ENCODE measurements at places on chromosomes 11 and 22. TPM values are rescaled to one million over a fixed set of nuclear protein-coding genes. Genes with fewer than 3 reads are reported as not detected.

GRCh38 chr11:108857382-108857781 lies 192.5 kb downstream of the DDX10 start:
- H3K27ac ChIP-seq, result no peak overlapping the region
- no peak for DNase-seq
- no peak overlapping the region for H3K4me3 ChIP-seq
- H3K36me3 ChIP-seq, result no peaks in the 10 kb centered on the region
- peaks cover 13% of the 10 kb centered on the region for H3K4me1 ChIP-seq

DNA sequence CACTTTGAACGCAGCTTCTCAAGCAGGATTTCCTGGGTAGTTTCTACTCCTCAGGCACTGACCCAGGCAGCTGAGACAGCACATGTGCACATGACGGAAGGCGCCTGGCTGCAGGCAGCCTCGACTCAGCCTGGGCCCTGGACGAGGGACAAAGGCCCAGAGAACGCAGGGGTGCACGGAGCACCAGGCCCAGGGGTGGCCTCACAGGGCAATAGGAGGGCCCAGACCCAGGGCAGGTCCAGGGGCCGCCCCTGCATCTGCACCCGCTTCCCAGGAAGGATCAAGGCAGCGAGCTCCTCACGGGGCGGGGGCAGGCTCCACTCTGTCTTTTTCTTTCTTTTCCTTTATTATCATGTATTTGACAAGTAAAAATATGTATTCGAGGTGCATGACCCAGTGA lies 208.4 kb downstream of the BRD1 start:
- no peaks in the 10 kb centered on the region for H3K36me3 ChIP-seq
- H3K27me3 ChIP-seq, result no peaks in the 10 kb centered on the region
- no peak for DNase-seq

GRCh38 chr11:73383249-73384124 lies 7.3 kb downstream of the RELT start:
- no peaks in the 10 kb centered on the region for H3K36me3 ChIP-seq
- H3K4me3 ChIP-seq, result no peak overlapping the region
- no peak overlapping the region for H3K27ac ChIP-seq
- H3K27me3 ChIP-seq, result no peaks in the 10 kb centered on the region

The LRFN4 gene
- total RNA-seq, result 5.1 TPM

GRCh38 chr11:131691181-131692041 lies 321.0 kb downstream of the NTM start:
- DNase-seq, result no peak
- H3K36me3 ChIP-seq, result no peaks in the 10 kb centered on the region
- no peaks in the 10 kb centered on the region for H3K4me1 ChIP-seq
- no peak overlapping the region for H3K4me3 ChIP-seq
- H3K27ac ChIP-seq, result no peak overlapping the region

DNA sequence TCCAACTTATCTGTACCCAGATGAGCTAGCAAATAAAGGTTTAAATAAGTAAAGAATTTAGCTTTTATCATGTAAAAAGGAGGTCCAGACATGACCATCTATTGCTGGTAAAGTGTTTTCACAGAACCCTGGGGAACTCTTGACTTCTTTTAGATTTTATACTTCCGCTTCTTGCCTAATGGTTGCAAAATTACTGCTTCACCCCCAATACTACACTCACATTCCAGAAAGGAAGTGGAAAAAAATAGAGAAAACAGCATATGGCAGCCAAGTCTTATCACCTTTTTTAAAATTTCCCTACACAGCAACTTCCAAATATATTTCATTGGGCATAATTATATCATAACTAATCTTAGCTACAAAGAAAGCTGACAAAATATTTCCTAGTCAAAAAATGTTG lies 12.1 kb downstream of the BBOX1 start:
- H3K27me3 ChIP-seq, result no peaks in the 10 kb centered on the region
- H3K4me1 ChIP-seq, result no peaks in the 10 kb centered on the region
- H3K4me3 ChIP-seq, result no peak overlapping the region
- no peaks in the 10 kb centered on the region for H3K36me3 ChIP-seq
- no peak for DNase-seq
- H3K27ac ChIP-seq, result no peak overlapping the region

The GSTT2 gene
- not detected for total RNA-seq

- no peaks in the 10 kb centered on the region for H3K4me1 ChIP-seq
- H3K36me3 ChIP-seq, result no peaks in the 10 kb centered on the region
- H3K27ac ChIP-seq, result no peak overlapping the region
- H3K4me3 ChIP-seq, result no peak overlapping the region
- peak; percentile 11 for DNase-seq
- H3K27me3 ChIP-seq, result no peaks in the 10 kb centered on the region
Measured at GRCh38 chr11:9972989-9973388, 309.1 kb downstream of the SWAP70 start.

The INSC gene
- 0.35 TPM for total RNA-seq

DNA sequence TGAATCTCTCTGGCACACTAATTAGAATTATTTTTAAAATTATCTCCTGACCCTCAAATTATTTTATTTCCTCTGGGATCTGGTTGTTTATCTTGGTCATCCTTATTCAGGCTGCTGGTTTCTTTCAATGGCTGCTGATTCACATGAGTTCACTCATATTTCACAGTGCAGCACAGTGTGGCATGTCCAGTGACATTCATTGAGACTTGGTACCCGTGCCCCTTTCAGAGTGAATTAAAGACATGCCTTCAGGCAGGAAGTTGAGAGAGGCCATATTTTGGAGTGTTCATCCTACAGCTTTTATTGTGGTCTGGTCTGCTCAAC lies 13.5 kb downstream of the DCPS start:
- H3K27ac ChIP-seq, result peak overlapping the region; percentile 30
- H3K4me3 ChIP-seq, result no peak overlapping the region
- H3K27me3 ChIP-seq, result no peaks in the 10 kb centered on the region
- peaks cover 26% of the 10 kb centered on the region for H3K4me1 ChIP-seq

The PATE4 gene
- not detected for total RNA-seq

The MRGPRX4 gene
- total RNA-seq, result not detected

The OR2AG2 gene
- total RNA-seq, result not detected

GRCh38 chr11:112223121-112223520 lies 3.1 kb upstream of the PTS start:
- H3K27ac ChIP-seq, result no peak overlapping the region
- H3K4me1 ChIP-seq, result peaks cover 14% of the 10 kb centered on the region
- H3K27me3 ChIP-seq, result no peaks in the 10 kb centered on the region
- no peaks in the 10 kb centered on the region for H3K36me3 ChIP-seq
- H3K4me3 ChIP-seq, result no peak overlapping the region
- DNase-seq, result no peak

The ELFN2 gene
- total RNA-seq, result 0.55 TPM

- no peak for DNase-seq
- H3K36me3 ChIP-seq, result no peaks in the 10 kb centered on the region
- no peak overlapping the region for H3K4me3 ChIP-seq
- no peaks in the 10 kb centered on the region for H3K4me1 ChIP-seq
Measured at GRCh38 chr22:27651486-27651885, 150.1 kb downstream of the MN1 start.

The VPREB3 gene
- total RNA-seq, result not detected

The CLMP gene
- 0.55 TPM for total RNA-seq

The EFCAB6 gene
- total RNA-seq, result 0.91 TPM

DNA sequence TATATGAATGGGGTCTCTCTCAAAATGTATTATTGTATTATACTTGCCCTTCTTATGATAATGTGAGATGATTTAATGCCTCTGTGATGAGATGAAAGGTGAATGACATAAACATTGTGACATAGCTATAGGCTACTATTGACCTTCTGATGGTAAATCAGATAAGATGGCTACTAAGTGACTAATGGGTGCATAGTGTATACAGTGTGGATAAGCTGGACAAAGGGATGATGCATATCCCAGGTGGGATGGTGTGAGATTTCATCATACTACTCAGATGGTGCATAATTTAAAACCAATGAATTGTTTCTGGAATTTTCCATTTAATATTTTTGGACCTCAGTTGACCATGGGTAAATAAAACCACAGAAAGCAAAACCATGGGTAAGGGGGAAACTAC lies 243.5 kb downstream of the SBF2 start:
- DNase-seq, result no peak
- no peak overlapping the region for H3K27ac ChIP-seq
- H3K4me1 ChIP-seq, result no peaks in the 10 kb centered on the region
- no peak overlapping the region for H3K4me3 ChIP-seq
- H3K36me3 ChIP-seq, result no peaks in the 10 kb centered on the region
- H3K27me3 ChIP-seq, result no peaks in the 10 kb centered on the region

DNA sequence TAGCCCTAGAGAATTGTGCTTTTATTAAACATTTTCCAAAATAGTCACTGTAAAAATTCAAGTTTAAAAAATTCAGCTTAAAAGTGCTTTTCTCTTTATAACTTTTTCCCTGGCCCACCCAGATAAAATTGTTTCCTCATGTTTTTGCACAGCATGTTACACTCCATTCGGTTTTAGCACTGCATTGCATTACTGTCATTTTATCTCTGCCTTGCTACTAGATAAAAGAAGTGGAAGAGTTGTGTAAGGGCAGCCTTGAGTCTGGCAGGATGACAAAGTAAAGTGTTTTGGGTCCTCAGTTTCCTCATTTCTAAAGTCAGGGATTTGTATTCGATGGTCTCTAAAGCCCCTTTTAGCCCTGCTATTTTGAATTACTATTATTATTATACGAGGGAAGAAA lies 99.8 kb downstream of the ATM start:
- H3K4me1 ChIP-seq, result no peaks in the 10 kb centered on the region
- H3K36me3 ChIP-seq, result peaks cover 56% of the 10 kb centered on the region
- no peak overlapping the region for H3K27ac ChIP-seq
- H3K27me3 ChIP-seq, result no peaks in the 10 kb centered on the region
- no peak overlapping the region for H3K4me3 ChIP-seq

DNA sequence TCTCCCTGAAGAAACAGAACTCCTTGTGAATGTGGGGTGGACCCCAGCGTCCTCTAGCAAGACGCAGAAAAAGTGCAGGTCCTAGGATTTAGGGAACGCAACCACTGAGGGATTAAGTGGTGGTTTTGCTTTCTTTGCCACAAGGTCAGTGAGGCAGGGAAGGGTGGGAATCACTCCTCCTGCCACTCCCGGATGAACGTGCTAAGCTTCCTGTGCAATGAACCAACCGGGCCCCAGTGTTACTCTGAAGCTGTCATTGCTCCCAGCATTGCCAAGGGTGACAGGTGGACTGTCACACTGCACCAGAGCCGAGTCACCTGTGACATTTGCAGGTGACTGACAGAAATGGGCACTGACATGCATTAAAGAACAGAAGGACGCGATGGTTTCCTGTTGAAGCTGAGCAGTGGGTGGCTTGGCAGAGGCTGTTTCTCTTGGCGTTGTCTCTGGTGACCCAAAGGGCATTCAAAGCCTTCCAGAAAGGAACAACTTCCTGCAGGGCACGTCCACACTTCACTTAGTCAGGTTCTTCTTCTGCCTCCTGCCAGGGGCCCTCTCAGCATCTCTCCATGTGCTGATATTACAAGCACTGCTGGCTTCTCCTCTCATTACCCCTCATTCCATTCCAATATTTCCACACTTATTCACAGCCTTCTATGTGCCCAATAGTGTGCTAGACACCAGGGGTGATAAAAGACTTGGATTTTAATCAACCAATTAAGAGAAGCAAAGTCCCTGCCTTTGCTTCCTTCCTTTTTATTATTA lies 9.7 kb downstream of the KIRREL3 start:
- no peak overlapping the region for H3K27ac ChIP-seq
- H3K36me3 ChIP-seq, result no peaks in the 10 kb centered on the region
- no peak for DNase-seq
- H3K27me3 ChIP-seq, result no peaks in the 10 kb centered on the region

The SLC25A18 gene
- not detected for total RNA-seq

The RPS6KB2 gene
- total RNA-seq, result 78.1 TPM
